ENCODE measurements at places on chromosomes 5 and 9. TPM values are rescaled to one million over a fixed set of nuclear protein-coding genes. Genes with fewer than 3 reads are reported as not detected.
A peak's percentile ranks its signal among the peaks of the same experiment; 100 is the strongest.

GRCh38 chr9:90966480-90967144 lies 165.0 kb downstream of the SYK start:
- H3K27me3 ChIP-seq: no peaks in the 10 kb centered on the region
- H3K4me1 ChIP-seq: peaks cover 26% of the 10 kb centered on the region
- no peak overlapping the region for H3K4me3 ChIP-seq
- no peak overlapping the region for H3K27ac ChIP-seq
- DNase-seq: peak; percentile 42

PDZD2 gene
- 2.9 TPM for total RNA-seq

DNA sequence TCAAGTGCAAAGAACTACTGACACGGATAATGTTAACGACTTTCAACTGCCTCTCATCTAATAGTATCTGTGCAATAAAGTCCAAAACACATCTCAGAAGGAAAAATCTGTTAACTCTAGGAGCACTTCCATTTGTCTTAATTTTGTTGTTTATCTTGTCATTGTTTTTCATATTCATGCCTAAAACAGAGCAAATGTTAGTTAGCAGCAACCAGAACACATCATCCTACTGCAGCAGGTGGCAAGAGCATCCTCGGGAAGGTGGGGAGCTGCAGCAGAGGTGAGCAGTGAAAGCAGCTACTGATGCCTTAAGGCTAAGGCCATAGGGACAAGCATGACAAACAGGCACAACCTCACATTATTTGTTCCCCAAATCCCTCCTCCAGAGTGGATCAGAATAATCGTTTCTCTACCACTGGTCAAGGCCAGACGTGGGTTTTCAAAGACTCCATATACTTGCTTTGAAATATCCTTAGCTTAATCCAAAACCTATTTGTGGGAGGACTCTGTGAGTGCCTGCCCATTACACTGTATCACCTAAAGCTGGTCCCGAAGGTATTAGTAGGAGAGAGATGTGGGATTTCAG lies 1.0 kb downstream of the HMGCS1 start:
- no peaks in the 10 kb centered on the region for H3K27me3 ChIP-seq
- H3K4me3 ChIP-seq: peak overlapping the region; percentile 93
- no peak overlapping the region for H3K27ac ChIP-seq

DNA sequence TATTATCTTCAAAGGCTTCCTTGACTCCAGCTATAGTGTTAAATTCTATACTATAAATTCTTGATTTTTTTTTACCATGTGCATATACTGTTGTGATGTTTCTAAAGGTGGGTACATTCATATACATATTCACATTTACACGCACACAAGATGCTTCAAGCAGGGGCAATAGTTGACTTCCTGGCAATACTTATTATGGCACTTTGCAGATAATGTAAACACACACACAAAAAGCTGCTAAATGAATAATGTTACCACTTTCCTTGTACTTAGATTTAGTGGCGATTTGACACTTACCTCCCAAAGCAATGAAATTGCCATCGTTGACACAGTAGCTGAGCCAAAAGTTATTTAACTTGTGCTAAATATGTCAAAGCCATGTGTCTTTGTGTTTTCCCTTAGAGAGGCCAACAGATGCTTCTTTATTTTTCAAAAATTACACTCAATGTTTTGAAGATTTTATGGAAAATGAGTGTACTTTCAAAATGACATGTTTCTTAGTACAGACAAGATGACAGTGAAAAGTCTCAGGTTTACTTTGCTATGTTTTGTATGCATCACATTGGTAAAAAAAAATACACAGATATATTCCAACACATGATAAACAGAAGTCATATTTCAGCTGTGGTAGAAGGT lies 12.2 kb upstream of the ERAP2 start:
- no peak overlapping the region for H3K27ac ChIP-seq
- DNase-seq: no peak
- H3K36me3 ChIP-seq: no peaks in the 10 kb centered on the region
- H3K4me1 ChIP-seq: no peaks in the 10 kb centered on the region
- H3K27me3 ChIP-seq: no peaks in the 10 kb centered on the region

FGF1 gene
- total RNA-seq: 9.7 TPM

DNA sequence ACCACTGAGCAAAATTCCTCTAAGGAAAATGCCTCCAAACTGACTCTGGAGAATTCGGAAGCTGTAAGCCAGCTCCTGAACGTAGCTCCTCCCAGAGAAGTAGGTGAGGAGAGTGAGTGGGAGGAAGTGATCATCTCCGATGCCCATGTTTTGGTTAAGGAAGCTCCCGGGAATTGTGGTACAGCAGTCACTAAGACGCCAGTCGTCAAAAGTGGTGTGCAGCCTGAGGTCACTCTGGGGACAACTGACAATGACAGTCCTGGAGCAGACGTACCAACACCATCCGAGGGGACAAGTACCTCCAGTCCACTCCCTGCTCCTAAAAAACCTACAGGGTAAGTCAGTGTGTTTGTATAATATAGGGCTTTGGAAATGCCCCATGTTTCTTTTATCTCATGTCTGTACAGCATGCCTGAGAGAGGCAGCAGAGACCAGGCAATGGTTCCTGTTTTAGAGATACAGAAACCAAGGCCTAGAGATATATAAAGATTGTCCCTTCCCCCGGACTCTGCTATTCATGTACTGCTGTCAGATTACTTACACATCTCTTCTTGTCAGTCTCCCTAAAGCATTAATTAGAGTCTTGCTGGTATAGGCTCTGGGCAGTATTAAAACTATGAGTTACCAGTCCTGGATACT lies 23.9 kb downstream of the HMGXB3 start:
- H3K36me3 ChIP-seq: peaks cover 74% of the 10 kb centered on the region
- peaks cover 34% of the 10 kb centered on the region for H3K4me1 ChIP-seq
- no peak overlapping the region for H3K27ac ChIP-seq
- H3K27me3 ChIP-seq: no peaks in the 10 kb centered on the region
- no peak overlapping the region for H3K4me3 ChIP-seq
- no peak for DNase-seq

DNA sequence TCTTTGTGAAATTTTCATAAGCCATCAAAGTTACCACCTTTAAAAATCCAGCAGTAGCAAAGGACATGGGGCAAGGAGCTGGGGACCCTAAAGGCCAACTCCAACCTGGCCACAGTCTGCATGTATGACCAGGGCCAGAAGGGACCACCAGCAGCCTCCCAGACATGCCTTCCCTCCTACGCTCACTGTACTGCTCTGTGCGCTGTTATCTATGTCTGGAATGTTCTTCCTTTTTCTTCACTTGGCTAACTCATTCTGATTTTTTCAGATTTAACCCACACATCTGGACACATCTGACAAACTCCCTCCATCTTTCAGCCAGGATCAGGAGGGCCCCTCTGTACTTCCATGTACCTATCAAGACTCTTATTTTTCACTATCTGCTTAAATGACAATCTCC lies 47.6 kb upstream of the TRAF1 start:
- H3K36me3 ChIP-seq: no peaks in the 10 kb centered on the region
- H3K4me1 ChIP-seq: peaks cover 8% of the 10 kb centered on the region
- no peak overlapping the region for H3K27ac ChIP-seq
- no peak overlapping the region for H3K4me3 ChIP-seq
- no peaks in the 10 kb centered on the region for H3K27me3 ChIP-seq
- DNase-seq: no peak

DNA sequence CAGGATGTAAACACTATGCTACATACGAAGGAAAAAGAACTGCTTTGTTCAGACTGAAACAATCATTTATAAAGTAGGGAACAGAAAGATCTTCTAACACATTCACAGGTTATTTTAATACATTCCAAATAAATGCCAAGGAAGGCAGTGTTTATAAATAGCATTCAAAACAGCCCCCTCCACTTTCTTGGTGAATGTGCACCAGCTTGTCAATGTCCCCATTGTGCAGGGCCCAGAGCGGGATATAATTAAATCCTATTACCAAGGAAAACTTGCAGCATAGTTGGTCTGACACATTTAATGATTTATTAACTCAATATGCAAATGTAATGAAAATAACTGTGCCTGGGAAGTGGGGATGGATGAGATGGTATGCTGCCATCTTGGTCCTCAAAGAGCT lies 135.9 kb upstream of the RAD23B start:
- H3K27me3 ChIP-seq: no peaks in the 10 kb centered on the region
- no peaks in the 10 kb centered on the region for H3K36me3 ChIP-seq
- no peaks in the 10 kb centered on the region for H3K4me1 ChIP-seq
- no peak overlapping the region for H3K4me3 ChIP-seq
- no peak for DNase-seq

ACOT12 gene
- total RNA-seq: not detected

ASPN gene
- total RNA-seq: not detected

TCERG1 gene
- total RNA-seq: 86.0 TPM

TXNDC8 gene
- total RNA-seq: not detected

SMIM15 gene
- total RNA-seq: 61.7 TPM

GPR151 gene
- total RNA-seq: not detected

RETREG1 gene
- 8.5 TPM for total RNA-seq

DNA sequence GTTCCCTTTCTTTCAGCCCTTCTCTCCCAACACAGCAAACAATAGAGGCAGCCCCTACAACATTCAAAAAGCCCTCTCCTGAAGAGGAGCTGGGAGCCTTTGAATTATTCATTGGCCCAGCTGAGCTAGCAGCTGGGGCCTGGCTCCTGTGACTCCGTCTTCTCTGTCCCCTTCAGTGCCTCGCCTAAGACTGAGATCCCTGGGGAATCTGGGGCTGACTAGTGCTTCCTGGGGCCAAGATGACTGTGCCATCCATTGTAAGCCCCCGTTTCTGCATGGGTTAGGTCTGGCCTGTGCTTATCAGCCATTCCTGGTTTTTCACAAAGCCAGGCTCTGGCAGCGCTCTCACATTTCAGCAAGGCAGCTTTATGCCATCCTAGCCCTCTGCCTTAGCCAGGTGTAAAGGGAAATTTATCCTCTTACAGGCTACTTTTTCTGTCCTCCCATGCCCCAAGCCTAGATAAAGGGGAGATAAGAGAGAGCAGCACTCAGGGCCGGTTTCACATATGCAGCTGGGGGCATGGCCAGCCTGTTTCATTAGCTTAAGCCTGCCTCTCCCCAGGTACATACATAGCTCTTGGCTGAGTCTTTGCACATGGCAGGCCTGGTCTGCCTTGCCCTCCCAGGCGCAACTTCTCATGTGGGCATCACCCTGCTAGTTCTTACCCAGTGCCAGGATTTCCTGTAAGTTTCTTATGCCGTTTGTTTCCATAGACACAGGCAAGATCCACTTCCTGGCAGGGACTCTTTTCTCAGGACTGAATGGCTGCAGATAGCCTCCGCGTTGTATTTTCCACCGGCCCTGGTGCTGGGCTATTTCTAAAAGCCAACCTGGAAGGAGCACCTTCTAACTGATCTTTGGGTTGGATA lies 15.8 kb downstream of the PTPA start:
- peaks cover 6% of the 10 kb centered on the region for H3K4me1 ChIP-seq
- no peak overlapping the region for H3K4me3 ChIP-seq
- peaks cover 8% of the 10 kb centered on the region for H3K36me3 ChIP-seq
- no peaks in the 10 kb centered on the region for H3K27me3 ChIP-seq
- no peak overlapping the region for H3K27ac ChIP-seq

IQGAP2 gene
- not detected for total RNA-seq

DNA sequence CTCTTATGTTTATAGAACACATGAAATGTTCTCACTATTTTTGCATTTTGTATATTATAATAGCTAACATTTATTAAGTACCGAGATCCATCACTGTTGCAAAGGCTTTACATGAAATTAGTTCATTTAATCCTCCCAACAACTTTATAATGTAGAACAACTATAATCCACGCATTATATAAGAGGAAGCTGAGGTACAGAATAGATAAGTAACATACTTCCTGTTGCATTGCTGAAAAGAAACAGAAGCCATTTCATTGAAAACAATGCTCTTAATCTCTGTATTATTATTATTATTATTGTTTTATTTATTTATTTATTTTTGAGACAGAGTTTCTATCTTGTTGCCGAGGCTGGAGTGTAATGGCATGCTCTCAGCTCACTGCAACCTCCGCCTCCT lies 7.9 kb upstream of the INSYN2B start:
- DNase-seq: no peak
- peaks cover 14% of the 10 kb centered on the region for H3K4me1 ChIP-seq
- no peaks in the 10 kb centered on the region for H3K27me3 ChIP-seq
- H3K4me3 ChIP-seq: no peak overlapping the region
- no peaks in the 10 kb centered on the region for H3K36me3 ChIP-seq

DNAJC18 gene
- 4.4 TPM for total RNA-seq

ZNF883 gene
- total RNA-seq: not detected
